ENCODE measurements at places on chromosomes 11 and 22. TPM values are rescaled to one million over a fixed set of nuclear protein-coding genes. Genes with fewer than 3 reads are reported as not detected.

IFITM2 gene
- 29.3 TPM for total RNA-seq

SLC22A12 gene
- total RNA-seq, result not detected

BRMS1 gene
- 65.0 TPM for total RNA-seq

SLC22A8 gene
- not detected for total RNA-seq

LRFN4 gene
- 14.7 TPM for total RNA-seq

TLCD5 gene
- total RNA-seq, result 4.9 TPM

Data from endothelial cell of coronary artery (primary cell).